Heart left ventricle (tissue), 16 donors: ENCODE measurements at places on chromosomes 2 and 18.

DNA sequence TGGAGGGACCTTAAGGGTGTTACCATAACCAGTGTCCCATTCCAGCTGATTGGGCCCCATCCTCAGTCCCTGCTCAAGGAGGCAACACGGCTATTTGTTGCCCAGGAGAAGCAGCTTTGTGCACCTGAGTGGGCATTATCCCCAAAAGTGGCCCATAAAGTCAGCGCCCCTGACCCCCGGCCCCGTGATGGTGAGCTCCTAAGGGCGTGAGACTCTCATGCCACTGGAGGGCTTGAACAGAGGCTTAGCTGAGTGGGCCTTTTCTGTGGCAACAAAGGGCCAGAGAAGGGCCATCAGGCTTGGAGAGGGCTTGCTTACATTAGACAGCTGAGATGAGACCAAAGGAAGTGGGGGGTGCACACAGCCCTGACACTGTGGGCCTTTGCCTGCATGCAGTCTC, 99.2 kb upstream of the RAB6C start:
- DNase-seq, result no peak

DNA sequence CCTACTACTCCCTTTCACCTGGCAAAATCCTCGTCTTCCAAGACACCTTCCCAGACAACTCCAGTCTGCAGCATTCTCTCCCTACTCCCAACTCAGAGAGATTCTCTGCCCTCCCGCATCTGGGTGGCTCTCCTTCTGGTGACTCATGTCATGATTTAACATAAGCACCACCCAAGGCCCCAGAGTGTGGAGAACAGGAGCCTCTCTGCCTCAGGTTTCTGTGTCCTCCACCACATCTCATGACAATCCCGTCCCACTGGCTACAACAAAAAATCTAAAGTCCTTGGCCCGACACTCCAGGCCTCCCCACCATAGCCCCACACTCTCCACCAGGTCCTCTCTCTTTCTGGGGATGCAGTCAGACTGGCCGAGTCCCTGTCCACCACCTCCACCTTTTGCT, 197.1 kb downstream of the BCL11A start:
- DNase-seq, result no peak

DNA sequence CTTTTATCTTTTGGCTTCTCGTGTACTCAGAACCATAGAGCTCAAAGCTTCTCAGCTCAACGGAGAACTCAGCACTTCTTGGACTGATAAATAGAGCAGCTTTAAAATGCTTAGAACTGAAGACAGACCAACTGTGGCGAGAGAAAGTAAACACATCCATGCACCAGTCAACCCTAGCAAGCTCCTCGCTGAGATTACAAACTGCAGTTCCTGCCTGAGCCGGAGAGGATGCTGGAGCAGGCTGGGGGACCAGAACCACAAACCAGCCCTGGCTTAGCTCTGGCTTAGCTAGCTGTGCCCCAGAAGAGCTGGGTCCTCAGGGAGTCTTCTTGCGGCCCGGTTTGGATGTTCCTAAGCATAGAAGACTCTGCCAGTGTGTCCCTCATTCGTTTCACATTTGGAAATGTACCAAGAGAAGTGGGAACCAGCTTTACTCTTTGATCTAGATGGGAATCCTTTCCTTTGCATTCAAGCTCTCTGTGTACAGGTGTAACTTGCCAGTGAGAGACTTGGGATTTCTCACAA, 5.6 kb downstream of the PAX8 start:
- DNase-seq, result no peak

GRCh38 chr18:78293940-78294541, 685.6 kb upstream of the SALL3 start:
- no peak for DNase-seq

DNA sequence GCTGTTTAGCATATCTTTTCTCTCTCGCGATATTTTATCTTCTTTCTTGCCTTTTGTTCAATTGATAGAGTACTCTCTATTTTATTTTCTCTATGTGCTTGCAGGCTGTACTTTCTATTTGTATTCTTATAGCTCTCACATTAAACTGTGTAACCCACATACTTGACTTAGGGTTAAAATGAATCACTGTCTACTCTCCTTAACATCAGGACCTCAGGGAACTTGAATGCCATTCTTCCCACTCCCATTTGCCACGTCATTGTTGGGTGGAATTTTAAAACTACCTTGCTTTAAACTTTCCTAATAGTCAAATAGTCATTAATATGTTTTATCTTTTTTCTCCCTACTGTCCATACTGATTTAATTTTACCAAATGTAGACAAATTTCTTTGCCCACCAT, 269.7 kb downstream of the ALPK2 start:
- DNase-seq, result no peak

GRCh38 chr2:241933179-241933911, 63.8 kb downstream of the RTP5 start:
- no peak for DNase-seq
